ENCODE measurements at places on chromosomes 3 and 15.

DNA sequence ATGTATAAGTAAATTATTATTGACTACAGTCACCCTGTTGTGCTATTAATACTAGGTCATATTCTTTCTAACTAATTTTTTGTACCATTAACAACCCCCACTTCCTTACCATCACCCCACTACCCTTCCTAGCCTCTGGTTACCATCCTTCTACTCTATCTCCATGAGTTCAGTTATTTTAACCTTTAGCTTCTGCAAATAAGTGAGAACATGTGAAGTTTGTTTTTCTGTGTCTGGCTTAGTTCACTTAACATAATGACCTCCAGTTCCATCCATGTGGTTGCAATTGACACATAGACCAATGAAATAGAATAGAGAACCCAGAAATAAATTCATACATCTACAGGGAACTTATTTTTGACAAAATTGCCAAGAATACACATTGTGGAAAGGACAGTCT is 55.4 kb upstream of the CHRNB4 start:
- DNase-seq = no peak

DNA sequence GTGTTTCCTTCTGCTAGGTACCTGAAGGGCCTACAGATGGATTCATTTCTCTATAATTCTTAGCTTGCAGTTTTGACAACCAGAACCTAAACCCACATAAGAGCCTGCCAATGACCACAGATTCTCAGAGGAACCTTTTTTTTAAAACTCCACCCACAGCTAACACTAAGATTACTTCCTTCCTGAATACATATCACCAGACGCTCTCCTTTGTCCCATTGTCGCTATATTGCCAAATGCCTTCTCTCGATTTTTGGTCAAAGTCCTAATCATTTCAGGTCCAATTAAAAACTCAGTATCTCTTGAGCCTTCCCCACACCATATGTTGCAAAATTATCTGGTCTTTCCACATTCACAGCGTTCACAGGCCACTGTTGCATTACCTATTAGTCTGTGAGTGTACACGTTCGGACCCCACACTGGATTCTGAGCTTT is 12.4 kb downstream of the ZNF710 start:
- no peak for DNase-seq

DNA sequence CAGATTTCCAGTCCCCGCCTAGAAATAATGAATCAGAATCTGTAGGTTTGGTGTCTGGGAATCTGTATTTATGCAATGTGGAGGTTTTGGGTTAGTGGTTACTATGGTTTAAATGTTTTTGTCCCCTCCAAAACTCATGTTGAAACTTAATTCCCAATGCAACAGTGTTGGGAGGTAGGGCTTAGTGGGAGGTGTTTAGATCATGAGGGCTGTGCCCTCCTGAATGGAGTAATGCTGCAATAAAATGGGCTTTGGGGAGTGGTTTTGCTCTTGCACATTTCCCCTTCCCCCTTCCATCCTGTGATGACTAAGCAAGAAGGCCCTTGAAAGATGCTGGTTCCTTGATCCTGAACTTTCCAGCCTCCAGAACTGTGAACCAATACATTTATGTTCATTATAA is 9.2 kb upstream of the RFC4 start:
- DNase-seq = no peak

GRCh38 chr15:40469776-40470390 is 901 bp upstream of the CHST14 start:
- DNase-seq = no peak

DNA sequence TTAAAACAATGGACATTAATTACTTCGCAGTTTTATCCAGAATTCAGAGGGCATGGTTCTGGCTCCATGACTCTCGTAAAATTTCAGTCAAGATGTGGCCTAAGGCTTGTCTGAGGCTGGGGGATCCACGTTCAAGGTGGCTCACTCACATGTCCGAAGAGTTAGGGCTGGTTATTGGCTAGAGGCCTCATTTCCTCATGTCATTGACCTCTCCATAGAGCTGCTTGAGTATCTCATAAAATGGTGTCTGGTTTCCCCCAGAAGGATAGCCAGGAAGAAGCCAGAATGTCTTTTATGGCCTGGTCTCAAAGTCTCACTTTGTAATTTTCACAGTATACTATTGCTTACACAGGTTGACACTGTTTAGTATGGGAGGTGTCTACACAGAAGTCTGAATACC is 67.3 kb upstream of the DCBLD2 start:
- DNase-seq = no peak

Measured in activated naive CD8-positive, alpha-beta T cell treated with anti-CD3 and anti-CD28 coated beads, Interleukin-2, amount 10 ng/mL, durations not matched to agents 7 days and 5 days (primary cell).